ENCODE measurements at places on chromosomes 11 and 22.

GRCh38 chr22:36022162-36022561 is 6.5 kb downstream of the RBFOX2 start:
- DNase-seq: no peak

DNA sequence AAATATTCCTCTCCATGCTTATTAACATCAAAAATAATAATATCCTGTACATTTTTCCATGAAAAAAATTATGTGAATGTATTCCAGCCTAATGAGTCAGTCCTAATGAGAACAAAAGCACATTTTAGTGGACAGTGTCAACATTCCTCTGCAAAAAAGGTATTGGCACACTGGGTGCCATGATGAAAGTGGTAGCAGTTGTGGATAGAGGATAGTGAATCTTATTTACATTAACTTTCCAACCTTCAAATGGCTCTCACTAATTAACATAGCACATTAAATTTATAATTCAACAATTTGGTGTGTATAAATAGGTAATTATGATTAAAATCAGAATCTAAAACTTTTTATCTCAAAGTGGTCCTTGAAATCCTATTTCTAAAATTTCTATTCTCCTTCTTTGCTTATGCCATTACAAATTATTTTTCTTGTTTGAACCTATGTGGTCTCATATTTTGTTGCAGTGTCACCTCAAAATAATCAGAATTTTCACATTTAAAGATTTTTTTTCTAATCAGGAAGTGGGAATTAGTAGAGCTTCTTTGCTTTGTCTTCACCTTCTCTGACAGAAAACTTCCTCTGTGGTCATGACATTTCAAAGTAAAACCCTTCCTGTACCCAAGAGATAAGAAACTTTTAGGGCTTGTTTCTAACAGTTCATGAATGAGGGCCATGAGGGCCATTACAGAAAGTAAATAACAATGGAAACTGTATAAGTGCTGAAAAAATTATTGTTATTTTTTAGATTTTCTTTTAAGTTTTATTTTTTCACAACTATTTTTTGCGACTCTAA is 18.7 kb downstream of the SOX6 start:
- DNase-seq: no peak

- peak; percentile 25 for DNase-seq
These were observed 13.3 kb upstream of the CACNA1I start for GRCh38 chr22:39556970-39557841.

DNA sequence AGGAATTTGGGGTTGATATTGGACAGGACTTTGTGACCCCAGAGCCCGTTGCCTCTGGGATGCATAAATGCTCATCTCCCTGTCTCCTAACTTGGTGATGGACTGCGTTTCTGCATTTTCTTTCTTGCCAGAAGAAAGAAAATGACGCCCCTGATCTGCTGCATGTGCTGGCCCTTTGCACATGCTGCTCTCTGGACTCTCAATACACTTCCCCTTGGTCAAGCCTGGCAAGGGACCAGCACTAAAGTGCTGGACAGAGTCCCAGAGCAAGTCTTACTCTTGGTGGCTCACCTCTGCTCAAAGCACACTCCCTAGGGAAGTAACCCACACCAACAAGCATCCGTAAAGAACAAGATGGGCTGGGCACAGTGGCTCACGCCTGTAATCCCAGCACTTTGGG is 40.7 kb downstream of the MYH9 start:
- no peak for DNase-seq

GRCh38 chr11:116731097-116731761 is 41.6 kb downstream of the BUD13 start:
- no peak for DNase-seq

DNA sequence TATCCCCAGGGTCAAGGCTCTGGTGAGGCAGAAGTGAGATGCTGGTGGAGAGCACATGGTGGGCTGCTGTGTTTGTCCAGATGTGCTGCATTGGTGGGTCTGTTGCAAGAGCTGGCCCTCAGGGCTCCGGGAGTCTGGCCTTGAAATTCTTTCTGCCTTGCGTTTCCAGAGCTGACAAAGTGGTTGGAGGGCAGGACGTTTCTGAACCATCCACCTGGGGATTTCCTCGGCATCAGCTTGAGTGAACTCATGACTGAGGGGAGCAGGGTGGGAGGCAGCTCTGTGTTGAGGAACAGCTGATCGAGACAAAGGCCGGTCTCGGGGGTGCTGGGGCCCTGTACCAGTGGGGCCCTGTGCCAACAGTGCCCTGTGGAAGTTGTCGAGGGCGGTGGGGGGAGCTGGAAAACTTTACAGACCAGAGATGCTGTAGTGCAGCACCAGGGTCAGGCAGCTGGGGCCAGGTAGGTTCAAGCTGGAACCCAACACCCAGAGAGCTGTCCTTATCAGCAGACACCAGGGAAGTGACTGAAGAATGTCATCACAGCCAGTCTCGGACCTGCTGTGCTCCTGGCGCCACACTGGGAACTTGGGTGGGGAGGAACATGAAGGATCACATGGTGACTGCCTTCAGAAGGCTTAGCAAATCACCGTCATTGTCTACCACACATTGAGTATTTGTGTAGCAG is 4.9 kb downstream of the TSKU start:
- no peak for DNase-seq

- DNase-seq: no peak
These were observed 10.2 kb downstream of the LRRC74B start for GRCh38 chr22:21055880-21056319.

GRCh38 chr22:44600207-44600785 is 101.7 kb upstream of the PRR5 start:
- no peak for DNase-seq

- no peak for DNase-seq
These were observed 558 bp downstream of the TSPAN4 start for GRCh38 chr11:843086-843734.

DNA sequence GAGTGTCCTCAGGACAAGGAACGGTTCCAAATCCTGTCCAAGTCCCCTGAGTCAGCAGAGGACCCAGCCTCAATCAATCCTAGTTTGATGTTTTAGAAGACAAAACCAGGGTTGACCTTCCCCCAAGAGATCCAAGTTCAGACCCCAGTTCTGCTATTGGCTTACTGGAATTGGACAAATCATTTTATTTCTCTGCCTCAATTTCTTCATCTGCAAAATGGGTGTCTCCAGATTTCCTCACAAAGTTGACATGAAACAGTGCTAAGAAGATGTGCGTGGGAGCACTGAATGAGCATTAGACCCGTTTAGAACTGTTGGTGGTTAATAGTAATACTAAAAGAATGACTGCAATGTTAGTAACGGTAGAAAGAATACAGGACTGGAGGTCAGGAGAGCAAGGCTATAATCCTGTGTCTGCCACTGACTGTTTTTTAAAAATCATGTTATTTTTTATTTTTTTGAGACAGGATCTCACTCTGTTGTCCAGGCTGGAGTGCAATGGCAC is 32.8 kb upstream of the SCUBE1 start:
- no peak for DNase-seq

Measured in activated naive CD4-positive, alpha-beta T cell treated with anti-CD3 and anti-CD28 coated beads, Interleukin-2, amount 50 U/mL, for 72 hours (primary cell).